Stimulated activated naive CD8-positive, alpha-beta T cell treated with anti-CD3 and anti-CD28 coated beads, Interleukin-15, Interleukin-2, amounts not matched to agents 100 U/mL and 50 U/mL, for 24 hours (primary cell): ENCODE measurements at places on chromosomes 6 and 20.

GRCh38 chr6:32971581-32972352, 3.4 kb downstream of the BRD2 start:
- peak; percentile 99 for DNase-seq

DNA sequence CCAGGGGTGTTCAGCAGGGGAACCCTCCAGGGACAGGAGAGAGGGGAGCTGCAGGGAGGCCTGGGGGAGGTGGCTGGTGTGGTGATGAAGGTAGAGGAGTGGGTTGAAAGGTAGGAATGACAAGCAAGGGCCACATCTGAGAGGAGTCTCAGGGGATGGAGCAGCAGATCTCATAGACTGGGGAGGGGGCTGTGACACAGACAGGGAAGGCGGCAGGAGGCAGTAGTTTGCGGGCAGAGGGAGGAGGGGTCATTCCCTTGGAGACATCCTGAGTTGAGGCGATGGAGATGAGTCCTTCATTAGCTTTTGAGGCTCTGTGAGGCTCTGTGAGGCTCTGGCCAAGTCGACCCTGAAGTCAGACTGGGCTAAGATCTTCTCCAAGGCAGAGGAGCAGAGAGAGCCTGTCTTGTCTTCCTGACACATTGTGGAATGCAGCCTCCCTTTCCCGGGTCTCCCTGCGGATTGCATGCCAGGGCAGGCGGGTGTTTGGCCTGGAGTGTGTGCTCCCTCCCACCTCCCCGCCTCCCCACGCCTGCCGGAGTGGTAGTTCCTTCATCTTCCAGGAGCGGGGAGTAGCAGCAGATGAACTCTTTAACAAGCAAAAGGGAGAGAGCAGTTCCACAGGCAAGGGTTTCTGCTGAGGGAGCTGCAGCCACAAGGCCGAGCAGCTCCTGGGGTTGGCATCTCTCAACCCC, 34.3 kb upstream of the MLN start:
- no peak for DNase-seq

DNA sequence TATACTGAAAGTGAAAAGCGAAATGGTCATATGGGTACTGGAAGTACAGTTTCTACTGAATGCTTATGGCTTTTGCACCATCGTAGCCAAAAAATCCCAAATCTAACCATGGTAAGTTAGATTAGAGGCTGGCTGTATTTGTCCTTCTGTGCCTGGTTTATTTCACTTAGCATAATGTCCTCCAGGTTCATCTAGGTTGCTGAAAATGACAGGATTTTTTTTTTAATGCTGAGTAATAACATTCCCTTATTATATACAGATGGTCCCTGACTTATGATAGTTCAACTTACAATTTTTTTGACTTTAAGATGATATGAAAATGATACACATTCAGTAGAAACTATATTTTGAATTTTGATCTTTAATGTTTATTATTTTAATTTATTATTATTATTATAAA, 7.6 kb downstream of the MYCT1 start:
- no peak for DNase-seq

DNA sequence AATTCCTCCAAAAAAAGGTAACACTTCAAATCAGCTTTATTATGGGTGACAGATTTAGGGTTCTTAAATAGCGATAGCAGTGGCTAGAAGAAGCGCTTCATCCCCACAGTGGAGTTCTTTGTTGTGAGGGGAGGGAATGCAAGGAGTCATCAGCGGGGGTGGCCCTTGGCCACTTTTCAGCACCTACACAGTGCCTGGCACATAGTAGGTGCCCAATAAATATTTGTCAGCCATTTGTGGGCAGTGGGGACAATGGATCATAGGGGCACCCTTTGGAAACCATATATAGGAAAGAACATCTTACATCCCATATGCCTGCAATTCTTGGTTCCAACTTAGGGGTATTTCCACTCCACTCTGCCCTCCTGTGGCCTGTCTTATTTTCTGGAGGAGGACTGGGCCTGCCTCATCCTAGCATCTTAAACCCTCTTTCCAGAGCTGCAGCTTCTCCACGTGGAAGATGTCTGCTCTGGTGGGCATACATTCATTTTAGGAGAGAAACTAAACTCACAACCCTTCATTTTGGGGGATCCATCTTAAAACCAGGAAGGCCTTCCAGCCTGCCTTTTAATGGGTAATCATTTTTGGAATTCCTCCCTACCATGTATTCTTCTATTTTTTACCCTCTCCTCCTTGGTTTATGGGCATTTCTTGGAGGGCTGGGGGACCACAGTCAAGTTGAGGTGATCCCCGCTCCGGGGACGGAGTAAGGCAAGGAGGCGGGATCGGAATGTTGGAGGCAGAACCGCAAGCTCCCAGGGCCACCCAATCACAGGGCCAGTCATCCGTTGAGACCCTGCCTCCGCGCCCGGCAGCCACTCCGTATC, 2.6 kb upstream of the GPSM3 start:
- peak; percentile 48 for DNase-seq

GRCh38 chr6:39128106-39128505, 13.1 kb upstream of the SAYSD1 start:
- DNase-seq = no peak

GRCh38 chr20:53935344-53936084, 134.9 kb downstream of the BCAS1 start:
- no peak for DNase-seq

DNA sequence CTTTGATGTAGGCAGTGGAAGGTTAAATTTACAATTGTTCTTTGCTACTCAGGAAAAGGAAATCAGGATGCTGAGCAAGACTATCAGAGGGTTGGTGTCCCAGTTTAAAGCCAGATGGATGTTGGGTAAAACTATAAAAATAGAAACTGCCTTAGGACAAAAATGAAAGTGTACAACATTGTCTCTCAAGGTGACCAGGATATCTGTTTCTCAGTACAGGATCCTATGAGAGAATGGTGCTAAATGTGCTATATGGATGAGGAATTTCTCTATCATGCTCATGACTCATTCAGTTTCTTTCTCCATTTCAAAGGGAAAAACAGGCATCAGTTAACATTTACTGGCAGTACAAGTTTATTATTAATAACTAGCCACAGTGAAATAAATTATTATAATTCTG, 534.2 kb upstream of the GJE1 start:
- no peak for DNase-seq

- DNase-seq = peak; percentile 46
Observed at GRCh38 chr6:107114926-107115694, at the start of gene BEND3. Gene BEND3 (minus strand): TSS chr6:107115515. CDS start chr6:107099285, 16,230 bp downstream.

DNA sequence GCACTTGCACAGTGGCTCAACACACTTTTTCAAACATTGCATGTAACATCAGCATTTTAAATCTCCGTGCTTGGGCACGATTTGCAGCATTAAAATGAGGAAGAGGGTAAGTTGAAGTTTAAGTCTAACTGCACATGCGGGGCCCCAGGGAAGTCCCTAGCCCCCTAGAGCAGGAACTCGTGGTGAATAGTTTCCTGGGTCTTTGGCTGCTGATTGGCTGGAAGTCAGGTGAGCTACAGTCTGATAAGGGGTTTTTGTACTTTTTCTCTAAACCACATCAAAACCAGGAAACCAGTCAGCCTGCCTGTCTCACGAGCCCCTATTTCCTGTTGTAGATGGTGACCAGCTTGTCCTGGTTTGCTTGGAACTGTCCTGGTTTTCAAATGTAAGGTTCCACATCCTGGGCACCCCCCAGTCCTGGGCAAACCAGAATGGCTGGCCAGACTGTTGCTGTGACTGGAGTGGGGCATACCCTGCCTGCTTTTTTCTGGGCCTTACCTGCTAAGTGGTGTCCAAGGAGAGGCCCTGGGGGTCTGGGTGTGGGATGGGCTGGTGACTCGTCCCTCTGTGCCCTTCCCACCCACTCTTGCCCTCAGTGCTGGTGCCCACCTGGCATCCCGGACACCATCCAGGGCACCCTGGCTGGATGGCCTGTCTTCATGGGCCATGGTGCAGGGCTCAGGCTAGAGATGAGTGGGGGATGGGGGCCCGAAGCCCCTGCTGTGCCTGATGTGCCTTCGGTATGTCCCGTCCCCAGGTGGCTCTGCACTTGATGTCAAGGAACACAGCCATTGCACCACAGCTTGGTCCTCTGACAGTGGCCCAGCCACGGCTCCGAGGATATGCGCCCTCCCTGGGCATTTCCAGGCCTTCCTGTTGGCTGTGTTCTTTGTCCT, 31.8 kb downstream of the SUN5 start:
- peak; percentile 80 for DNase-seq

DNA sequence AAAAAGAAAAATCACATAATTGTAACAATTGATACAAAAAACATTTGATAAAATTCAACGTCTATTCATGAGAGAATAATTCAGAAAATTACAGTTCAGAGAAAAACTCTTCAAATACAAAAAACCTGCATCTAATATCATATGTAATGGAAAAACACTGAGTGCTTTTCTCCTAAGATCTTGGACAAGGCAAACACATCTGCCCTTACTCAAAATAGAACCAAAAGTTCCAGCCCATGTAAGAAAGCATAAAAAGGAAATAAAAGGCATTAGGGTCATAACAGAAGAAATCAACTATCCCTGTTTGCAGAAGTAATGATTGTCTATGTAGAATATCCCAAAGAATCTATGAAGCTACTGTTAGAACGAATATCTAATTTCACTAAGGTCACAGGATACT, 721.4 kb downstream of the RFPL4B start:
- no peak for DNase-seq

- DNase-seq = no peak
Observed at GRCh38 chr20:16621435-16622141, 48.3 kb upstream of the KIF16B start.

DNA sequence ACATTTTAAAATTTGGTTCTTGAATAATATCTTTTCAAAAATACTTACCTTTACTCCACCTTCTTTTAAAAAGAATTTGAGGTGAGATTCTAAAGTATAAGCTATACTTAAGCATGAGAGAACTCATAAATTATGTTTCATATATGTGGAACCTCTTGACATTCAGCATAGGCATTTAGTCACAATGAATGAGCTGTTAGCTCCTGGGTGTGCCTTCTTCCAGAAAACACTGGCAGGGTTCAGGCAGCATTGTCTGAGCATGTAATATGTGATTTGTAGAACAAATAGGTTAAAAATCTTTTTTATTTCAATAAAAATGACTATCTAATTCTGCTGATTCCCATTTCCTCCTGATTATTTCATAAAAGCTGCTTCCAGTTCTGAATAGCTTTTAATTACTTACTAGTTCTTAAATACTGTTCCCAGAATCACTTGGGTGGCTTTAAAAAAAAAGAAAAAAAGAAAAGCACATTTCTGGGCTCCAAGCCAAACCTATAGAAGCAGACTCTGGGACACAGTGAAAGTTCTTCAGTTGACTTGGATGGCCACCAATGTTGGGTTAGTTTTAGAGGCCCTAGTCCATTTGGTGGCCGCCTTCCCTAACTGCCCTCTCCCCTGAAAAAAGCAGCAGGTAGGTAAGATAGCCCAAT, 20.2 kb downstream of the RNF8 start:
- DNase-seq = no peak

DNA sequence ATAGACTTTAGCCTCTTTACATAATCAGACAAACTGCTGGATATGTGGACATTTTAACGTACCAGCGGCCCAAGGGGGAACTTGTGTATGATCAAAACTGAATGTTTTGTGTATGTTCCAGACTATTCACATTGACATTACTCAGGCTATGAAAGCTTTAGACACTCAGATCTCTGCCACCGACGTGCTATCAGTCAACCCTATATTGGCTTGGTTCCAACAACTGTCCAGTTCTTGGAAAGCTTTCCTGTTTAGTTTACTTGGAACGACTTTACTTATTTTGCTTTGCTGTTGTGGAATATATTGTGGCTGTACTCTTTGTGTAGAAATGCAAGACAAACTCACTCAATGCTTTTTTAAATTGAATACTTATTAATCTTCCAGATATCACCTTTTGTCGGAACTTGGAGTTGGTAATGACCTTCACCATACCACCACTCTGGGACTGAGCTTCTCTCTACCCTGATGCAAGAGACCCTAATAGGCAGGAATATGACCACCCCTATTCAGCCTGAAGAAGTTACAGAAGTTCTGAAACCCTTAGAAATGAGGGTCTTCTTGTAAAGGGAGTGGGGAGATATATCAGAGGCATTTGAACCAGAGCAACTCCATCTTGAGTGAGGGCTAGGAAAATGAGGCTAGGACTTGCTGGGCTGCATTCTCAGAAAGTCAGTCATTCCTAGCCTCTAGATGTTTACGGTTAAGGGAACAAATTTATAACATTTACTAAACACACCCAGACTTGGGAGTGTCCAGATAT, 49.0 kb upstream of the PAX1 start:
- no peak for DNase-seq

DNA sequence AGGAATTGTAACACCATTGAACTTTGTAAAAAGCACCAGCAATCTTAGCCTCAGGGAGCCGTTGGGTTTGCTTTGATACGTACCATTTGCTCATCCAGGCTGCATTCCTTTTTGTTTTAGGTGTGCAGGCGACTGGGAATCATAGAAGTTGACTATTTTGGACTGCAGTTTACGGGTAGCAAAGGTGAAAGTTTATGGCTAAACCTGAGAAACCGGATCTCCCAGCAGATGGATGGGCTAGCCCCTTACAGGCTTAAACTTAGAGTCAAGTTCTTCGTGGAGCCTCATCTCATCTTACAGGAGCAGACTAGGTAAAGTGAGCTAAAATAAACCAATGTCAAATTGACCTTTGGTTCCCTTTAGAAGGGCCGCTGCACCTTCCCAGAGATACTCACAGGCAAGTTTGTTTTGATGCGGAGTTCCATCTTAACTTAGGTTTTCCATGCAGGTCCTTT, 1.6 kb downstream of the MYLIP start:
- no peak for DNase-seq

GRCh38 chr20:25376236-25376635, 14.4 kb downstream of the ABHD12 start:
- DNase-seq = no peak

DNA sequence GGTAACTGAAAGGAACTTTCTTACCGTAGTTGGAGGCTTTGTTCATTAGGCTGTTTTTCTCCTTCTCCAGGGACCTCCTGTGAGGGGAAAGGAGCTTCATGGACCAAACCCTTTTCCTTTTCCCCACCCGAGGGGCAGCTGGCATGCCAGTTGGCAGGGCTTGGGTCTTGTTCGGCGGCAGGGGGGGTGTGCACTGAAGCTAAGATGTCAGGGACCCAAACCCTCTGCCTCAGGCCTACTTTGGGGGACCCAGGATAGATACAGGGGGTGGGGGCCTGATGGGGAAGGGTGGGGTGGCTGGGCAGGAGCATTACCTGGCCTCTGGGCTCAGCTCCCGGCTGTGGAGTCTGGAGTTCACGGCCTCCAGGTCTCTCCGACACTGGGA, 14.9 kb downstream of the CCDC167 start:
- no peak for DNase-seq

DNA sequence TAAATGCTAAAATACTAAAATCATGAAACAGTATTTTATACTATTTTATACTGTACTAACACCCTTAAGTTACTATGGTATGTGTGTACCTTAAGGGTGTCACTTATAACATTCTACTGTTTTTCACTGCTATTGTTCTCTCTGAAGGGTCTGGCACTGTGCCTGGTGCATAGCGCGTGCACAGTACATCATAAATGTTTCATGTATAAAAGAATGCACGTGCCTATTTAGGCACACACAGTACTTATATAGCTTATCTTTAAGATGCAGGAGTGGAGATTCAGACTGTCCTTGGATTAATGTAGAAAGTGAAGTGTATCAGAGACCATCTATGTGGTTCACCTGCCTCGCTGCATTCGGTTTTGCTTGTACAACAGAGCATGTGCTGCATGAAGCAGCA, 64.0 kb upstream of the SGK1 start:
- no peak for DNase-seq
